GM18507 (cell line): ENCODE measurements at places on chromosomes 3 and 15.

- no peak for DNase-seq
These were observed 583 bp upstream of the C3orf49 start for GRCh38 chr3:63818282-63819150.

DNA sequence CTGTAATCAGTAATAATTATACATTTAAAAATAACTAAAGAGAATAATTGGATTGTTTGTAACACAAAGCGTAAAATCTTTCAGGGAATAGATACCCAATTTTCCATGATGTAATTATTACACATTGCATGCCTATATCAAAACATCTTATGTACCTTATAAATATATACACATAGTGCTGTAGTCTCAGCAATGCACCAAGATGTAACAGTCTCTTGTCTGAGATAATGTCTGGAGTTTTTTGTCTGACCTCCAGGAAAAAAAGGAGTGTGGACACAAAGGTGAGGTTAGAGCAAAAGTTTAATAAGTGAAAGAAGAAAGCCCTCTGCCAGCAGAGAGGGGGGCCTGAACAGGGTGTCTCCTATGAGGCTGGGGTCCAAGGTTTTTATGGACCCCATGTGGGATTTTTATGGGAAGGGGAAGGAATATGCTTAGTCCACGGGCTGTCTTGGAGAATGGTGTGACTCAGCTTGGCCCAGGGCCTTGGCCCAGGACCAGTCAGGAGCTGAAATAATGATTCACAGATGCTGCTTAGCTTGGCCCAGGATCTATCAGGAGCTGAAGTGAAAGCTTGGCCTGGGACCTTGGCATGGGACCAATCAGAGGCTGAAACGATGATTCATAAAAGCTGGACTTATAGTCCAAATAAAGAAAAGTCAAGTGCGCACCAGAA is 545.0 kb downstream of the ZPLD1 start:
- DNase-seq, result no peak

DNA sequence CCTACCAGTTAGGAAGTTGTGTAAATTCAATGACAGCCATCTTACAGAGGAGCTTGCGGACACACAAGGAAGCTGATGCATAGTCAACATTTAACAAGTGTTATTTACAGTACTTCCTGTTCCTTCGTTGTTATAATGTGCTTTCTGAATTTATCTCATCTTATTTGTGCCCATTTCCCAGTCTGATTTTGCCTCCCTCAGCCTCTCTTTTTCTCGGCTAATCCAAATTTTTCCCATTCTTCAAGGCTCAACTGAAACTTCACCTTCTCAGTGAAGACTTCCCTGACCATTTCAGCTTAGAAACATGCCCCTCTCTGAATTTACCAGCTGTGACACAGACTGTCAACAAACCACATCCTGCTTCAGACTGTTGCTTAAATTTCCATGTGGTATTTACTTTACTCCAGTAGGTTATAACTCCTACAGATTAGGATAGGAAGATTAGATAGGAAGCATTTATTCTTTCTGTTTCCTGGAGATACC is 55.7 kb upstream of the CP start:
- DNase-seq, result no peak

- DNase-seq, result no peak
These were observed 3.3 kb upstream of the SLC38A3 start for GRCh38 chr3:50201573-50202315.

DNA sequence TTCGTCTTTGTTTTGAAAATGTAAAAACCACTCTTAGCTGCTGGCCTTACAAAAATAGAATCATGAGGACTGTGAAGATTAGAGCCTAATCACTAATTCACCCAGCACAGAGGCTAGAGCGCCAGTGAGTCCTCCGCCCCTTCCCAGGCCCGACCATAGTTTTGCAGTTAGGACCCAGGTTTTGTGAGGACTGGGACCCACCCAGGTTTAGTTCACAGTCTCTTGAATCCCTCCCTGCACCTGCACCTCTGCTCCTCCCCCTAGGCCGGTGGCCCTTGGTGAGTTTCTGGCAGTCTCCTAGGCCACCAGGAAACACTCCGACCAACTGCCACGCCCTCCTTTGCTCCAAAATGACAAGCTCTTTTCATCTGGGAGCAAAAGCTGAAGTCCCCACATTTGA is 136.0 kb upstream of the CCDC54 start:
- no peak for DNase-seq

DNA sequence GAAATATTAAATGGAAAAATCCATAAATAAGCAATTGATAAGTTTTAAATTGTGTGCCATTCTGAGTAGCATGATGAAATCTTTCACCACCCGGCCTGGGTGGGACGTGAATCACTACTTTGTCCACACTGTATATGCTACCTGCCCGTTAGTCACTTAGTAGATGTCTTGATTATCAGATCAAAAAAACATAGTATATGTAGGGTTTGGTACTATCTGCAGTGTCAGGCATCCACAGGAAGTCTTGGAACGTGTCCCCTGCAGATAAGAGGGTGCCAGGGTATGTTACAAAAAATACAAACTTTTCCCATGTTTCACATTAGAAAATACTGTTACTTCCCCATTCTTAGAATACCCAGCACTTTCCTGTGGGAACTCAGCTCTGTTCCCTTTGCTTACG is 35.2 kb downstream of the FAM81A start:
- no peak for DNase-seq

DNA sequence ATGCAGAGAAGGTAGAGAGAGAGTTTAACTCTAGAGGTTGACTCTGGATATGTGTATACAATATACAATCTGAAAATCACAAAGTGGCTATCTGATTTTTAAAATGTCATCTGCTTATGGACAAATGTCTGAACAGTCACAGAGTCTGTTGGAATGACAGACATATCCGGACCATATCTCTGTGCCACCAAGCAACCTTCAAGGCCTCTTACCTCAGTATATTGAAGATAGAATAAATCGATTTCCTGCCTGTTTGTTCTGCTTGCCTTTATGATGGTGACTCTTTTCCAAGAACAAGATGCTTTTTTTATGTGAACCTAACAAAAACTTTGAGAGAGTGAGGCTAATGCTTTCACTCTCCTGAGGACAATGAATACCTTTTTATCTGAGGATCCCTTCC is 151.1 kb downstream of the RBPMS2 start:
- no peak for DNase-seq

GRCh38 chr3:10534066-10534465 is 28.7 kb upstream of the ATP2B2 start:
- DNase-seq, result no peak

- DNase-seq, result no peak
These were observed 79.6 kb upstream of the DCBLD2 start for GRCh38 chr3:98980915-98981596.

DNA sequence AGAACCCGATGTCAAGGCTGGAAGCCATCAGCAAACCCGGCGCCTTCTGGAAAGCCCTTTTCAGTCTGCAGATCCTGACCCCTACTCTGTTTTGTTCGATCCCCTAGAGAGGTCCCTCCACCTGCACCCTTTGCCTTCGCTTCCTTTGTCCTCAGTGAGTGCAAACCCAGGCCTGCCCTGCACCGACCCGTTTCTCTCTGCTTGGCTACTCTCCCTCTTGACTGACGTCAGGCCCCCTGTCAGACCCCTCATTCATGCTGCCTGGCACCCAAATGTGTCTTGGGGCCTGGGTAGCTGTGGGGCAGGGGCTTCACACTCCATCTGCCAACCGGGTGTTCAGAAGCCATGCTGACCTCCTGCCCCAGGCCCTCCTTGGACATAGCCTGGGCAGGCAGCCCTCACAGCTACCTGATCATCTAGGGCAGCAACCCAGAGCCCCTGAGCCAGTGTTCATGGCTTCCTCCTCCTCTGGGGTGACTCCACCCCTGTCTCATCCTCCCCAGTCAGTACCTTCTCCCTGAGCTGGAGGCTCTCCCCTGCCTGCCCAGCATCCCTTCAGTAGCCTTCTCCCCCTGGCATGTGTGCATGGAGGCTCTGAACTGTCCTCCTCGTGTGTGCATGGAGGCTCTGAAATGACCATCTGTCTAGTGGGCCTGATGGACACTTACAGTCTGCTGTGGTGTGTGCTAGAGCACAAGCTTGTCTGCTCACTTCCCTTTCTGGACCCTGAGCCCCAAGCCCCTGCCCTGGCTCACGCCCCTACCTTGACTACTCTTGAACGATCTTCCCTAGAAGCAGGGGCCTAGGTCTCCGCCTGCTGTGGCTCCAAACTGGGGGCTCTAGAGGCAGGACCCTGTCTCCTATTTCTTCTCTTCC is 69.4 kb downstream of the EXOG start:
- DNase-seq, result no peak

- no peak for DNase-seq
These were observed 29.4 kb upstream of the LDHAL6B start for GRCh38 chr15:59177317-59177660.

DNA sequence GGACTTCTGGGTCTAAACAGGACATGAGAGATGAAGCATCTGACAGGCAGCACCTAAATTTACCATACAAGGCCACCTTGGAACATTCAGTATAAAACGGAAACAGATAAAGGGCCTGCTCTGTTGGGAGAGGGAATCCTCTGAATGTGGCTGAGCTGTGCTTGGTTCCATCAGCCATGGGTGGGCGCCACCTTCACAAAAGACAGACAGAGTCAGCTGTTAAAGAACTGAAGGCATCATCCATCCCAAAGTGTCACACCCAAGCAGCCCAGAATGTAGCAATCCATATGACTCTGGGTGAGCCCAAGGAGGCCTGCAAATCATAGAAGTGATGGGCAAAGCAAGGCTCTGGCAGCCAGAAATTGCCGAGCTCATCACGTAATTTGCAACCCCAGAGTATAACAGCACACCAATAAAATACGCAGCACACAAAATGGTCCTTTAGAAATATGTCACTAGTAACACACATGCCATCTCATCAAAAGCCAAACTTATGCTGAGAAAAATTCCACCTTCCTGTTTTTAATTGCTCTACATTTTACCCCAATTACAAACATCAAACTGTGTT is 24.8 kb upstream of the RBP1 start:
- no peak for DNase-seq

GRCh38 chr3:157274644-157275137 is 114.7 kb upstream of the CCNL1 start:
- no peak for DNase-seq

GRCh38 chr3:99418709-99419108 is 219.7 kb upstream of the COL8A1 start:
- no peak for DNase-seq

- DNase-seq, result no peak
These were observed 602.0 kb upstream of the KCNMB2 start for GRCh38 chr3:177934001-177934891.

DNA sequence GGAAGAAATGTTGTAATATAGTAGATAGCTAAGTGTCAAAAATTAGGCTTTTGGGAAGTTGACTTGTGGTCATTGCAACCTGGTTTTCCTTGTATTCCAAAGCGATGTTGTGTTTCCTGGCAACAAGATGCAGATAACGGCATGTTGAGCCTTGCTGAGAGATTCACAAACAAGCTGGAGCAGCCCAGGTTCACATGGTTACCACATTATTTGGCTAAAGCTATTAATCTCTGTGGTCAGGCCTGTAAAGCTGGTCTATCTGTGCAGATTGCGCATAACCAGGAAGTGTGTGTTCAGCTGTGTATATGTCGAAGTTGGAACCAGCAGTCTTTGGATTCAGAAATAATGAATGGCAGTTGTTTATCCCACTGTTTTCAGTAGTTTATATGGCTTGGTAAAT is 6.6 kb downstream of the TIPARP start:
- DNase-seq, result no peak

- no peak for DNase-seq
These were observed 269.9 kb downstream of the NR2F2 start for GRCh38 chr15:96600350-96600749.

DNA sequence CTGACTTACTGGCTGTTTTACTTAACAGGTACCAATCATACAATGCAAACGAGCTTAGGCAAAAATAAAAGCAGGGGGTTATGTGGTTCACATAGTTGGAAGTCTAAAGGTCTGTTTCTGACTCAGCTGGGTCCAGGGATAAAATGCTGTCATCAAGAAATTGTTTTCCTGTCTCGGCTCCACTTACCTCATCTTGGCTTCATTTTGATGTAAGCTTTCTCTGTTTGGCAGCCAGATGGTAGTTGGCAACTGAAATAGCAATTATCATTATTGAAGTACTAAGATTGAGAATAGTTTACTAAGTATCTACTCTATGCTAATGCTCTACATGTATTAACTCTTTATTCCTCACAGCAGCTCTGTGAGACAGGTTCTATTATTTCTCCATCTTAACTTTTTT is 36.8 kb upstream of the CNTN3 start:
- no peak for DNase-seq

DNA sequence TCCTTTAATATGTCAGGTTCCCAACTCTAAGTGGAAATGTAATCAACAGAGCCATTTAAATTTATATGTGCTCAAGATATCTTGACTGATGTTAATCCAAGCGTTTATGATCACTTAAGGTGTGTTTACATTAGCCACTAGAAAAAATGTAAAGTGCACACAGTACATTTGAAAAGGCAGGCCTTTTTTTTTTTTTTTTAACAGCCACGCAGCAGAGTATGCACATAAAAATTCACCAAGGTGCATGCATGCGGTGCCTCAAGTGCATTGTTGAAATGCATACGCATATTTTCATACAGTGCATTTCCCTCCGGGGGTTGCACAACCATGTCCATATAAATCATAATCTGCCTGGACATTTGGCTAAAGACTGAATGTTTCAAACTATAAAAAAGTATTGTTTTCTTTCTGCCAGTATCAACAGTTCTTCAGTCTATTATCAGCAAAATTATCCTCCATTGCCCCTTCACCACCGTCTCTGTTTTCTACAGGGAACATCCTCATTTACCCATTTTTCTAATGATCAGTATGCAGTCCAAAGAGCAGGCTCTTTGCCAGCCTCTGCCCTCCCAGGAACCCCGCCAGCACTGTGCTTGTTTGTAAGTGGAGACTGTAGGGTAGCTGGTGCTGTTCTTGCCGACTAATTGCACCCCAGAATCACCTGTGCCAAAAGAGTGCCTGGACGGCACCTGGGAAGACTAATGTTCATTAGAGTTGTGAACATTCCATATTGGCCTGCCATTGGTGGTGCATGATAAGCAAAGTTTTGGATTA is 611.2 kb upstream of the CFAP20DC start:
- no peak for DNase-seq

- peak; percentile 98 for DNase-seq
These were observed at the start of gene SEC61A1 for GRCh38 chr3:128051837-128052594. Gene SEC61A1, plus strand, starts transcription at chr3:128052437. Its CDS starts 116 bp downstream, at chr3:128052553.

DNA sequence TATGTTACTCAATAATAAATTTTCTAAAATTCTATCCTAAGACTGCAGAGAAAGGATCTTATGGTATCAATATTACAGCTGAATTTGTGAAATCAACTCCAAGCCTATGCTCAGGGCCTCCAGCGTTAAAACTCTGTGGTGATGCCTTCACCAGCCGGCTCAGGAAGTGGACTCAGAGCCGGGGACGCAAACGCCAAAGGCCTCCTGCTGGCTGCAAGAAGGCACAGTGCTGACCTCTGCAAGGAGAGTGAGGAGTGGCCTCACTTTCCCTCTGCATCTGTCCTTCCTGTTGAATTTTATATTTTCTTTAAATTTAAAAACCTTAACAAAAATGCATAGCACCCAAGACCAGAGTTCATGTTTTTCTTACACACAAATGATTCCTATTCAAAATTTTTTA is 48.5 kb downstream of the HERC2 start:
- DNase-seq, result no peak
